GM03348 (cell line): ENCODE measurements at places on chromosomes 16 and 17.

DNA sequence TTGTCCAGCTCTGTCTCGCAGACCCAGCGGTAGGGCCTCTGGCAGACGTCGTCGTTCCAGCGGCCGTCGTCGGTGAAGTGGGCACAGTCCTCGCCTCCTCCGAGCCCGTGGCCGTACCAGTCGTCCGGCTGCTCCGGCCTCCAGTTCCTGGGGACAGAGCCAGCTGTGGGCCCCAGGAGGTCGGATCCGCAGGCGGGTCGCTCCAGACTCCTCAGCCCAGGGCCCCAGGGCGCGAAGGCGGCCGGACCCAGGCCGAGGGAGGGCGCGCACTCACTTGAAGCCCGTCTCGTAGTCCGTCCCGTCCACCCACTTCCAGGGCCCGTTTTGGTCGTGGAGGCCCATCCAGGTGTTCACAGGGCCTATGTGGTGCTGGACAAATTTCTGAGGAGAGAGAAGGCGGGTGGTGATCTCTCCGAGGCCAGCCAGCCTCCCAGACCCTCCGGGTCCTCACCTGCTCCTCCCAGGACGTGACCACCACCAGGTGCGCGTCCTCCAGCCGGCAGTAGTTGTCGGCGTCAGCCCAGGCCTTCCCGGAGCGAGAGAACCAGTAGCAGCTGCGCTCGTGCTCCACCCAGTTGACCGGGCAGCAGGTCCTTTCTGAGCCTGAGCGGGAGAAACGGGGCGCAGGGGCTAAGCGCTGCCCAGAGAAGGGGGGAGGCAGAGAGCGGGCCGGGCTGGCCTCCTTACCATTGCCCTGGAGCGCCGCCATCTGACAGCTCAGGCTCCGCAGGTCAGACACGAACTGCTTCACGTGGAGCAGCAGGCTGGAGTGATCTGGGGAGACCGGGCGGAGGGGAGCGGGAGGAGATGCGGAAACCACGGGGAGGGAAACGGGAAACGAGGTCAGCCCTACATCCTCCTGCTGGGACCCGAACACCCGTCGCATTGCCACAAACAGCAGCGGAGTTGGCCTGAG lies 5.2 kb downstream of the ASGR1 start:
- DNase-seq = no peak

DNA sequence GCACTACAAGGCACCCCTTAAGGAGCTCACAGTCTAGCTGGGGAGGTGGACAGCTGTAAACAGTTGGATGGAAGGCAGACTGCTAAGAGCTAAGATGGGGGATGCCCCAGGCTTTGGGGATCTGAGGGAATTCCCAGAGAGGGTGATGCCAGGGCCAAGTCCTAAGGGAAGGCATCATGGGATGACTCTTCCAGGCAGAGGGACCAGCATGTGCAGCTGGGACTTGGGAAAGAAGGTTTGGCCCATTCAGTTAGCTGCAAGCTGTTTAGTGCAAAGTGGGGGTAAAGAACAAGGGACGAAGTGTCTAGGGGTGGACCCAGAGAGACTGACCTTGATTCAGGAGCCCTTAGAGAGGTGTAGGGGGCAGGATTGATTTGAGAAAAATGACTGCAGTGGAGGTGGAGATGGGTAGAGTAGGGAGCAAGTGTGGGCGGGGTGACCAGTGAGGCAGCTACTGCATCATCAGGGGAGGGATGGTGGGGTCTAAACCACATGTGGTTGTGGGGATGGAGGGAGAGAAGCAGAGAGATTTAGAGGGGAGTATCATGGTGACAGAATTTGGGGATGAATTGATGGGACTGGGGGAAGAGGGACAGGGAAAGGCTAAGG lies 27.1 kb upstream of the PHF12 start:
- no peak for DNase-seq

DNA sequence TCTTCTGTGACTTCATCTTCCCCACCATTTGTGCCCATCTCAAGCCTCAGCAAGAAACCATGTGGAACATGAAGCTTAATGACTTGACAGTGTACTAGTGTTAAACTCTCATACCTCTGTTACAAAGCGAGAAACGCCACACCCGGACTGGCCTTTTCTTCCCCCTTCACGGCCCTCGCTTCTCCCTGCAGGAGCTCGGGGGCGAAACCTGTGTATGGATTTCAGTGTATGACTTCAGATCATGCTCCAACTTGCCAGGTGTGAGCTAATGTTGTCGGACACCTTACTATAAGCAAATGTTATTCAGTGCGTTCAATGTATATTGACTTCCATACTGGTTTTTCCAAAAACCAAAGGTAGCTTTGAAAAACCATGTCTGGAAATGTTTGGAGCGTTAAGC lies 20.1 kb upstream of the SLC5A11 start:
- no peak for DNase-seq

GRCh38 chr17:38637951-38638350 lies 32.2 kb upstream of the SRCIN1 start:
- no peak for DNase-seq

DNA sequence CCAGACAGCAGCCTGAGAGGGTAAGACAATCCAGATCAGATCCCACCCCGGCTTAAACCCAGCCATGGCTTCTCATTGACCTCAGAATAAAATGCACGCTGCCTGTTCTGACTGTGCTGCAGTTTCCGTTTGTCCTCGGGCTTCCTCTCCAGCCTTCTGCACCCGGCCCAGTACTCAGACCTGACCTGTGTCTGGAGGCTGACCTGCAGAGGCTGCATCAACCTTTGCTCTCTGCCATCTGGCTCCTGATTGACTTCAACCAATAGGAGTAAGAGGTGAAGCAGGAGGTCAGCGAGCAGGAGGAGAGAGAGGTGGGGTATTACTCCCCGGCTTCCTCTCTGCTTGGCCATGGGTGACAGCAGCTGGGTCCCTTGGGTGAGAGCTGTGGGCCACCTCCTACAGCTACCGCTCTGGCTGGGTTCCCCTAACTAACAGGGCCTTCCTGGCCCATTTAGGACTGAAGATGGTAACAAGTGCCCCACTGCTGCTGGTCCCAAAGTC lies 46.7 kb downstream of the C16orf82 start:
- no peak for DNase-seq

GRCh38 chr17:18860161-18860972 lies 2.4 kb downstream of the PRPSAP2 start:
- no peak for DNase-seq

GRCh38 chr17:49515196-49515770 lies 20.2 kb downstream of the NGFR start:
- DNase-seq = peak; percentile 97

DNA sequence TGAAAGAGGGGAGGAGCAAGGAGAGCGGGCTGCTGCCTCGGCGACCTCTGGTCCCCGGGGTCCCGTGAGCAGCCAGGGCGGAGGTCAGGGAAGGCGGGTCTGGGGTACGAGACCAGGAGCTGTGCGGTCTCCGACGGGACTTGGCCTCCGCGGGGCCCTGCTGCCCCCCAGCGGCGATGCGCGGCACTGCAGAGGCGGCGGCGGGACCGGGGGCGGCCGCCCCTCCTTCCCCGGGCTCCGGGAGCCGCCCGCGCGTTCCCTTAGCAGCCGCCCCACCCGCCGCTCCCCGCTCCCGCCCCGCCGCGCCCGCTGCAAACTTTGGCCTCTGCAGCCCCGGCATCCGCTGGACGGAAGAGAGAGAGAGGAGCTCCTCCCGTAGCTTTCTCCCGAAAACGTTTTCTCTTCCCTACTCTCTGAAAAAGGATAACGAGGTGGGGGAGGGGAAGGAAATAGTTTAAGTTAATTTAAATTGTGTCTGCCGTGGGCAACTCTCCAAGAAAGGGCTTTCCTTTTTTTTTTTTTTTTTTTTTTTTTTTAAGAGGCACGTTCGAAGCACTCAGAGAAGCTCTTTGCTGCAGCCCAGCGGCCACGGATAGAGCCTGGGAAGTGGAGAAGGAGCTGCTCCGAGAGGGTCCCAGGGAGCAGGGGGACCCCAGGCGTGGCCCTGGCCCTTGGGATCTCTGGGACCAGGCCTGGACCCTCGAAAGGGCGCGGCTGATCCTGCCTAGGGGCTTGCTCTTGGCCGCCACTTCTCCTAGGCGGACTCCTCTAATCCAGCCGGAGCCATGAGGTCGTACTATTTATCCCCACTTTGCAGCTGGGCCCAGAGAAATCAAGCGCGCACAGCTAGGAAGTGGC lies 43.2 kb downstream of the C16orf82 start:
- DNase-seq = peak; percentile 96

DNA sequence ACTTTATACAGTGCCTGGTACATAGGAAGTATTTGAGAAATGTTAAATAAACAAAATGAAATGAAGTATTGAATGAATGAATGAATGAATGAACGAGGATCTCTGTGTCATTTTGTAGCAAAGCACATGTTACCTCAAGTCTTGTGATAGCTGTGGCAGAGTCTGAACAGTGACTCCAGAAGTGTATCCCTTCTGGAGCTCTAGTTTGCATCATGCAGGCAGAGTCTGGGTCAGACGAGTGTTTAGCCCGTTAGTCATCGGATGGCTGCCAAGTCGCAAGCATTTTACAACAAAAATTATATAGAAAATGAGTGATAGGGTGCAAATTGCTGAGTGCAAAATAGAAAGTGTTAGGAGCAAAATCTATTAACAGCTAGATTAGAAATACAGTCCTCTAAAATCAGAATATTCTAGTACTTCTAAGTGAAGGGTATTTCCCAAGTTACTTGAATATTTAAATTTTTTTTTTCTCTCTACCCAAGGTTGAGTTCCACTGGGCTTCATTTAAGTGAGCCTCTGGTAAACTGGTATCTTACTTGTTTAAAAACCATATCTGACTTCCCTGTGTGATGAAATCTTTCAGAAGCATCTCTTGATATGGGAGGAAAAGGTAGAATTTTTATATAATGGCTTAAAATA lies 113.3 kb downstream of the FTO start:
- DNase-seq = peak; percentile 82

- DNase-seq = peak; percentile 86
Observed at GRCh38 chr17:17568772-17569195, 22.7 kb downstream of the PEMT start.

DNA sequence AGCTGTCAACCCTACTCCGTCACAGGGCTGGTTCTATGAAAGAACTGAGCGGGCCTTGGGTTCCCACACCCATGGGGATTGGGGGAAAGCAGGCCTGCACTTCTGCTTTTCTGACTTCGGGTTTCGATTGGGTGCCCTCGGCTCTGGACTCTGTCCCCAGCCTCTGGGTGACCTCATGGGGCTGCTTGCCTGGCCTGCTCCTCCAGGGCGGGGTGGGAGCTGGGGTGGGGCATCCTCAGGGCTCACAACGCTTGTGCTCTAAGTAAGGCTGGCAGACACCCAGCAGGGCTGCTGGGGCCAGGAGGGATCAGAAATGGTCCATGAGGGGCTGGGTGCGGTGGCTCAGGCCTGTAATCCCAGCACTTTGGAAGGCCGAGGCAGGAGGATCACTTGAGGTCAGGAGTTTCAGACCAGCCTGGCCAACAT lies 19.2 kb downstream of the ARHGAP27 start:
- no peak for DNase-seq

- DNase-seq = no peak
Observed at GRCh38 chr17:73901661-73902415, 257.6 kb upstream of the SDK2 start.

DNA sequence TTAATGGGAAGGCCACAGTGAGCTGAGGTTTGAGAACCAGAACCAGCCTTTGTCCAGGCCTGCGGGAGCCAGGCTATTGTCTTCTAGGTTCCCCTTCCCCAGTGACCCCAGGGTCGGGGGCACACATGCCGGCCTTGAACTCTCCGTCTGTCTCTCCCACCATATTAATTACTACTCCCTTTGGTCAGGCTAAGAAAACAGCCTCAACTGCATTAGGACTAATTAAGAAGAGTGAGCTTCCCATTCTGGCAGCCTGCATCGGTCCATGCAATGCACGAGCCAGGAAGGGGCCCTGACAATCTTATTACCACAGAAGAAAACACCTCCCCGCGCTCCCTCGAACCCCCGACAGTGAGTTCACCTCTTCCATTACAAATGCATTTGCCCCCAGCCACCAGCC lies 380.2 kb upstream of the ZFHX3 start:
- no peak for DNase-seq

- no peak for DNase-seq
Observed at GRCh38 chr16:29836623-29837022, 16.4 kb downstream of the MVP start.

- DNase-seq = no peak
Observed at GRCh38 chr17:44314031-44314430, 5.6 kb downstream of the RUNDC3A start.

DNA sequence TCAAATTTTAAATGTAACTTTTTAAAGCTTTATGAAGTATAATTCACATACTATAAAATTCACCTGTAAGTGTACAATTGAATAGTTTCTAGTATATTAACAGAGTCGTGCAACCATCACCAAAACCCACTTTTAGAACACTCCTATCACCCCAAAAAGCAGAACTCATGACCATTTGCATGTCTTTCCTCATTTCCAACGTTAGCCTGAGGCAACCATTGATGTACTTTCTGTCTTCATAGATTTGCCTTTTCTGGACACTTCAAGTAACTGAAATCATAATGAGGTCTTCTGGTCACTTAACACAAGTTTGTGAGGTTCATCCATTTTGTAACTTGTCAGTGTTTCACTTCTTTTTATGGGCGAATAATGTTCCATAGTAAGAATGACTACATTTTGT lies 33.2 kb downstream of the METTL16 start:
- no peak for DNase-seq

GRCh38 chr16:50542703-50543102 lies 5.5 kb upstream of the NKD1 start:
- no peak for DNase-seq

GRCh38 chr16:12455287-12455798 lies 348.3 kb downstream of the CPPED1 start:
- DNase-seq = peak; percentile 86
